ENCODE measurements at places on chromosomes 1 and 21.

DNA sequence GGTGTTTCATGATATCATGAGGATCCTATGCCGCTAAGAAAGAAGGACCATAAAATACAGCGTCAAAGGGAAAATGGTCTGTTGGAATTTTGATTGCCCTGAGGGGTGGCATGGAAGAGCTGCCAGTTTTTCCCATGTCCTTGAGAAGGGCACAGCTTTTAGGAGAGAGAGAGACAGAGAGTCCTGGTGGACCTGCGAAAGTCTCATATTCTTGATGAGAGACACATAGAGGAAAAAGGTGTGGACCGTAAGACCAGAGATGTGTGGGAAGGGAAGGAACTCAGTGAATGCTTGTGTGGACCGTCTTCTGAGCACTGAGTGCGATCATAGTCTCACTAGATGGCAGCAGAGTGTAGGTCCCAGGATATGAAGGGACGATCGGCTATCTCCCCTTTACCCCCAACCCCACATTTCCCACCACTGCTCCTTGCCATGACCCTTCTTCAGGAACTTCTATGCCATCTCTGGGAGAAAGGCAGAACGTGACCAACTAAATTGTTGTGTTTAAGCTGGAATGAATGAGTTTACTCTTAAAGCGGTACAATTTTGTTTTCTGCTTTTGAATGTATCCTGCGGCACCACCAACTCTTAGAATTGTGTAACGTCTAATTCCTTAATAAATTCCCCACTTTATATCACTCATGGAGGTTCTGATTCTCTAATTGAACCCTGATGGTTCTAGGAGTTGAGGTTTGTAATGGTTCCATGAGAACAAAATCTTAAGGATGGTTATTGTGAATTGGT lies 117.7 kb downstream of the CTH start:
- no peak for DNase-seq

- no peak for DNase-seq
Observed at GRCh38 chr1:17108360-17108759, 10.9 kb downstream of the PADI2 start.

- no peak for DNase-seq
Observed at GRCh38 chr1:229194096-229194495, 76.8 kb upstream of the RAB4A start.

- no peak for DNase-seq
Observed at GRCh38 chr1:205610036-205610435, 21.8 kb downstream of the ELK4 start.

GRCh38 chr1:182406012-182406411 lies 5.5 kb upstream of the TEDDM1 start:
- DNase-seq, result no peak

DNA sequence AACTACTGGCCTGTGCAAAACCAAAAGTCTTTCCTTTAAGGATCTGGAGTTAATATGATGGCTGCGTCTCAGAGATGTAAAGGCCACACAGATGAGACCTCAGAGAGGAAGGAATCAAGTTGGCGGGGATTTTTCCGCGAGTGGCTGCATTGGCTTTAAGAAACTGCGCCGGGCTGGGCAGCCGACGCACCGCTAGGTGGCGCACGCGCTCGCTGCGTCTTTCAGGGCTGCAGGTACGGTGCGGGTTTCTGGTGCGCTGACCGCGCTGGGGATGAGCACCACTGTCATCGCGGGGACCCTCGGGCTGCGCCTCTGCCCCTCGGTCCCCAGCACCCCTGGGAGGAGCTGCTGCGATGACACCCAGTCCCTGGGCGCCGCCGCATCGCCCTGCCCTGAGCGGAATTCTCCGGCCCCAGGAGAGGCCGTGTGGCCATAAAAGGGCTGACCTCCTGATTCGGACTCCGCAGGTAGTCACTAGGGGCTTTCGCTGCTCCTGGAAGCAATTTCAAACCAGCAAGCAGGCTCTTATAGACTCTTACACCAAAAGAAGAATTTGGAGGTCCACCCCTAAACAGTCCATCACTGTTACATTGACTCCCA lies 241.0 kb downstream of the KCNJ6 start:
- DNase-seq, result peak; percentile 24

DNA sequence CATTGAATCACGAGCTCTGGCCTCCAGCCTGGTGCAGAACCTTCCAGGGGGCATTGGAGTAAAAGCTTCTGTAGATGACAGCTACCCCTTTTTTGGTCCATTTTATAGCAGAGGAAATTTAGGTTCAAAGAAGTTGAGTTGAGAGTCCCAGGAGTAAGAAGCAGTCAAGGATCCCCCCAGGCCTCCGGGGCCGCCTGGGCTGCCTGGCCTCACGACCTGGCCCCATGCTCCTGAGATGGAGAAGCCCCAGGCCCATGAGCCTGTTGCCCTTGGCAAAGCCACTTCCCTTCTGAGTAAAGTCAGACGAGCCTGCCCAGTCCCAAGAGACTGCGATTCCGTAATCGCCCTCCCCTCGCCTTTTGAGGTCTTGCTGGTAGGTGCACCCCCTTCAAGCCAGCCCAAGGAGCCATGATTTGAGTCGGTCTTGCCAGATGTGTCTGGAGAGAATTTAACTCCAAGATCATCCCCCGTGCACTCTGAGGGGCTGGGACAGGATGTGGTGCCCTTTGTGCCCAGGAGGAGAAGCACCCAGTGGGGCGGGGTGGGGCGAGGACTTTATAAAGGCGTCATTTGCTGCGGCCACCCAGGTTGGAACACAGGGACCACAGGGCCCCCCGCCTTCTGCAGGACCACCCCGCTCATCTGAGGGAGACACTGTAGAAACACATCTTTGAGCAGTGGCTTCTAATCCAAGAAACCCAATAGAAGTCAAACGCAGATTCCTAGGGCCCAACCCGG lies 30.1 kb downstream of the PDE9A start:
- DNase-seq, result no peak

- no peak for DNase-seq
Observed at GRCh38 chr1:199033661-199034060, 394.8 kb downstream of the PTPRC start.

- DNase-seq, result no peak
Observed at GRCh38 chr21:44892095-44892494, 18.6 kb upstream of the PTTG1IP start.

DNA sequence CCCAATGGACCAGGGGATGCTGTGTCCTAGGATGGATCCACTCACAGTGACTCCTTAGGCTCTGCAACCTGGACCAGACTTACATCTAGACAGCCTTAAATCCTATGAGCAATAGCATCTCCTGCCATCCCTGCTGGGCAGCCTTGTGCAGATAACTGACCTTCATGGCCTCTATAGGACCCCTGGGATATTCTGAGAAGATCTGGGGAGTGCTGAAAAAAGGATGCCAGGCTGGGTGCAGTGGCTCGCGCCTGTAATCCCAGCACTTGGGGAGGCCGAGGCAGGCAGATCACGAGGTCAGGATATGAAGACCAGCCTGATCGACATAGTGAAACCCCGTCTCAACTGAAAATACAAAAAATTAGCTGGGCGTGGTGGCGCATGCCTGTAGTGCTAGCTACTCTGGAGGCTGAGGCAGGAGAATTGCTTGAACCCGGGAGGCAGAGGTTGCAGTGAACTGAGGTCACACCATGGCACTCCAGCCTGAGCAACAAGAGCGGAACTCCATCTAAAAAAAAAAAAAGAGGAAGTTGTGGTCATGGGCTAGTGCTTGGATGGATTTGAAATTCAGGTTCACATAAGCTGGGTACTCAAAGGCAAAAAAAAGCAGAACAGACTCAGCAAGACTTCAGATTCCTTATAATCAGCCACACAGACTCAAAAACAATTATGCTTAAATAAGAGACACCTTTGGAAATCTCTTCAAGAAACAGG lies 10.9 kb upstream of the SH2D1B start:
- DNase-seq, result no peak

Data from CD4-positive, alpha-beta T cell treated with Interleukin-15 for 1 hour (primary cell).